MCF 10A (cell line): ENCODE measurements at places on chromosomes 7 and 10.

DNA sequence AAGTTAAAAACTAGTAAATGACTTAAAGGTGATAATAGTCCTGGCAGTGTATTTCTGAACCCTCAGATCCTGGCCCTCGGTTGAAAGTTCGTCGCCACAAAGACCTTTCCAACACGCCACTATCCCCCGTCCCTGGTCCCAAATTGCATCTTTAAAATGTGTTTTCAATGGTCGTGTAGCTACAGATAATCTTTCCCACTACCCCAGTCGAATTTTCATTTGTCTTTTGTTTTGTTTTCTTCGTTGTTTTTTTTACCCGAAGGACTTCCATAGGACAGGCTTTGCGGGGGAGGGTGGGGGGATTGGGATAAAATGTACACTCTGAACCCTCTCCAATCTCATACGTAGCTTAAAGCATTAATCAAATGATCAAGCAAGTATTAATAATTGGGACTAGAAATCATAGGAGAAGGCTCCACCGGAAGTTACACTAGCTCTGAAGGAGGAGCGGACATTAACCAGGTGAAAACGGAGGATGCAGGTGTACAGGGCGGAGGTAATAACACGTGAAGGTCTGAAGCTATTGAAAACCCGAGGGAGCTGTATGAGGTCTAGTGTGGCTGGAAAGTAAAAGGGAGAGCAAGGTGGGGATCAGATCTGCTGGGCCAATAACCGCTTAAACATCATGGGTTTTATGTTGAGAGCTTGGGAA is 32.8 kb upstream of the PHF14 start:
- DNase-seq, result peak; percentile 20

GRCh38 chr7:151715666-151716315 is 161.1 kb downstream of the PRKAG2 start:
- no peak for DNase-seq

DNA sequence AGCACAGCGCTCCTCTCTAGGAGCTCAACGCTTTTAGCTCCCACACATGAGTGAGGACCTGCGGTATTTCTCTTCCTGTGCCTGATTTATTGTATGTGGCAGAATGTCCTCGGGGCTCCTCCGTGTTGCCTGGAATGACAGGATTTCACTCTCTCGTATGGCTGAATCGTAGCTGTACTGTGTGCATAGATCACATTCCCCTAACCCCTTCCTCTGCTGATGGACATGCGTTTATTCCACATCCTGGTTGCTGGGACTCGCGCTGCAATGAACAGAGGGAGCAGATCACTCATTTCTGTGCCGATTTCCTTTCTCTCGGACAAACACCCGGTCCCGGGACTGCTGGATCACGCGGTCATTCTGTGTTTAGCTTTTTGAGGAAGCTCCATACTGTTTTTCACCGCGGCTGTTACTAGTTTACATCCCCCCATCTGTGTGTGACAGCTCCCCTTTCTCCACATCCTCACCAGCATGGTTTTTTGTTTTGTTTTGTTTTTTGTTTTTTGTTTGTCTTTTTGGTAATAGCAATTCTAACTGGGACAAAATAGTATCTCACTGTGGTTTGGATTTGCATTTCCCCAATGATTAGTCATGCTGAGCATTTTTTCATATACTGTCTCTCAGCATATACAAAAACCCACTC is 76.3 kb downstream of the FOXL3 start:
- no peak for DNase-seq

DNA sequence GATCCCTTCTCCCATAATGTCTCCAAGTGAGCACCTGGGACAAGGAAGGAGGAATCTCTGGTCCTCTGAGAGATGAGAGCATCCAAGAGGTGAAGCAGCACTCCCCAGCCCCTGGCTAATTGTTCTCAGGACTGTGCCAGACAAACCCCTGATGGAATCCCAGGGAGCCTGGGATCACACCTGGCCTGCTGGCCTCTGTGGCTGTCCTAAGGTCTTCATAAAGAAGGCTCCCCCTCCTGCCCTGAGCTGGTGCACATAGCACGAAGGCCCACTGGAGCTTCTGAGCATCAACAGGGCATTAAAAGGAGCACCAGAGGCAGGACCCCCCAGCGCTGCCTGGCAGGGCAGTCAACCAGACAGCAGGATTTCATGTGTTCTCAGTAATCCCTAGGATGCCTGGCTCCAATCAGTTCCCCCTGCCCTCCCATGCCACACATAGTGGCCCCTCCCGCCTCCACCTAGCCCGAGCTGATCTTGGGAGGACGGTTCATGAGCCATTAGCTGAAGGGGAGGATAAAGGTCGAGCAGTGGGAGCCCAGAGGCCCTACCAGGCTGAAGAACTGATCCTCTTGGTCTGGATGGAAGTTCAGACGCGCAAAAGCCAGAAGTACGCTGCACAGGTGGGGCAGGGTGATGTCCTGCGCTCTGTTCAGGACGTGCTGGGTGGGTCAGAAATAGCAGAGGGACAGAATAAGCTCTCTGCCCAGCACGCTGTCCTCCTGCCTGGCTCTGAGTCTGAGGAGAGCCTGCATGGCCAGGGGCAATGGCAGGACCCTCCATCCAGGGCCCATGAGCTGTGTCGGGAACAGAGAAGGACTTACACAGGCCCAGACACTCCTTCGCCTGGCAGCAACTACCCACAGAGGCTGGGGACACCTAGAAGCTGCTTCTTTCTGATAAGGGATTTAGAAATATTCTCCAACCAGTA is 8.4 kb downstream of the TBRG4 start:
- no peak for DNase-seq

- DNase-seq, result peak; percentile 40
Measured at GRCh38 chr7:102412548-102412947, 16.4 kb downstream of the PRKRIP1 start.

- no peak for DNase-seq
Measured at GRCh38 chr10:50452603-50453002, 171.2 kb downstream of the SGMS1 start.

DNA sequence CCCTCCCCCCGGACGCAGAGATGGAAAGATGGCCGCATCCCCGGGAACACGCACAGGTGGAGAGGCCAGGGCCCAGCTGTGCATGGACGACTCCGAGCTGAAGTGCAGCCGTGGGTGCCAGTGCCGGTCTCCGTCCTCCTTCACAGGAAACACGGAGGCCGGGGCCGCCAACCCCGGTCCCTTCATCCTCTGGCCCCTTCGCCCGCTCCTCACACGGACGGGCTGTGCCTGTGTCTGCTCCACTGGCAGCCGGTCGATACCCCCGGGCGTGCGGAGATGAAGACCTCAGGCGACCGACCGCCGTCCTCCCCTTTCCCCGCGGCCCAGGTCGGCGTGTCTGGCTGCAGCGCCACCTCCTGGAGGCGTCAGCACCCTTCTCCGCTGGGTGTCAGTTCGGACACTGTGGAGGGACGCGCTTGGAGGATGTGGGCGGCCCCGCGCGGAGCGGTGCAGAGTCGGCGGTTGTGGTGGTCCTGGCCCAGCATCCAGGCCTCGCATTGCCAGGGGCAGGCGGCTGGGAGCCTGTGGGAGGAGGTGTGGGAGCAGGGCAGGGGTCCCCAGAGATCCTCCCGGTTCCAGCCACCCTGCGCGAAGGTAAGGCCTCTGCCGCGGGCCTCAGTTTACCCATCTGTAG is 9.9 kb downstream of the ZNF511 start:
- DNase-seq, result peak; percentile 66

DNA sequence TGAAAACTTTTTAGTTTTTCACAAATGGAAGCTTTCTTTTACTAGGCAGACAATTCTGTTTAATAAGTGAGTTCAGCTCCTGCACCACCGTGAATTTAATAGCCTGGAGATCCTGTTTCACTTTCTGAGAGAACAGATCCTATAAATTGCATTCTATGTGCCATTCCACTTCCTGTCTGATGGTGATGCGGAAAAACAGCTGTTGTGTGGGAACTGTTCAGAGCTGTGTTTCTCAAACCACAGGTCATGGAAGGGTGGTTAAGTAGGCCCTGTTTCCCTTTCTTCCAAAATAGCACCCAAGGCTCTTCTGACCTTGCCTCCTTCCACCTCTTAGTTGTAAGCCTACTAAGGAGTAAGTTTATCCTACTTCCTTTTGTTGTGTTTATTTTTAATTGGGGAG is 97.2 kb upstream of the DKK1 start:
- peak; percentile 39 for DNase-seq

DNA sequence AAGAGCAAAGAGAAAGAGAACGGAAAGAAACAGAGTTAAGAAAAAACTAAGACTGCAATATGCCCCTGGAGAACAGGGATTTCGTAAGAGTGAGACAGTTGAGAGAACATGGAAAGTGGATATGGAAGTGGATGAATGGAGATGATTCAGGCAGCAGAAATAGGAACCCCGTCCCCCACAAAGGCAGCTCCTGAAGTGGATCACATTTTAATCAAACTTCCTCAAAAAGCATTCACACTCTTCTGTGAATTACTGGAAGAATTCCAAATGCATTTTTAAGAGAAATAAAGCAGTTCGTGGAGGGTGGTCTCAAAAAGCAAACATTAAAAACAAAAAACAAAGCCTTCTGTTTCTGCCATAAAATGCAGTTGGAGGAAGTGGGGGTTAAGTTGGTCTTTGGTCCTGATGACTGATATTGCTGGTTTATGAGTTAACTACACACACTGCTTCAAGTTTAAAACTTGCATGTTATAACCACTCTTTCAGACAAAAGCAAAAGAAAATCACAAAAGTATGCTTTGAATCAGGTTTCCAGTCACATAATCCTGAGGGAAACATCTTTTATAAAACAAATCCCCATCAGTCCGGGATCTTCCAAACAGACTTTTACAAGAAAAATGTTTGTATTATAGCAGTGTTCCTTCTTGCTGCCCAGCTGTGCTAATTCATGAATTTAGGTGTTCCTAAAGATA is 214.3 kb downstream of the FANK1 start:
- peak; percentile 26 for DNase-seq
